GM23248 (cell line): ENCODE measurements at places on chromosomes 7 and 10. TPM values are rescaled to one million over a fixed set of nuclear protein-coding genes. Genes with fewer than 3 reads are reported as not detected.

Gene NRCAM
- 5.1 and 5.6 TPM in 2 replicates for polyA plus RNA-seq

Gene LIPJ
- polyA plus RNA-seq: 0.18 TPM in 1 of 2 replicates, not detected in the other

DNA sequence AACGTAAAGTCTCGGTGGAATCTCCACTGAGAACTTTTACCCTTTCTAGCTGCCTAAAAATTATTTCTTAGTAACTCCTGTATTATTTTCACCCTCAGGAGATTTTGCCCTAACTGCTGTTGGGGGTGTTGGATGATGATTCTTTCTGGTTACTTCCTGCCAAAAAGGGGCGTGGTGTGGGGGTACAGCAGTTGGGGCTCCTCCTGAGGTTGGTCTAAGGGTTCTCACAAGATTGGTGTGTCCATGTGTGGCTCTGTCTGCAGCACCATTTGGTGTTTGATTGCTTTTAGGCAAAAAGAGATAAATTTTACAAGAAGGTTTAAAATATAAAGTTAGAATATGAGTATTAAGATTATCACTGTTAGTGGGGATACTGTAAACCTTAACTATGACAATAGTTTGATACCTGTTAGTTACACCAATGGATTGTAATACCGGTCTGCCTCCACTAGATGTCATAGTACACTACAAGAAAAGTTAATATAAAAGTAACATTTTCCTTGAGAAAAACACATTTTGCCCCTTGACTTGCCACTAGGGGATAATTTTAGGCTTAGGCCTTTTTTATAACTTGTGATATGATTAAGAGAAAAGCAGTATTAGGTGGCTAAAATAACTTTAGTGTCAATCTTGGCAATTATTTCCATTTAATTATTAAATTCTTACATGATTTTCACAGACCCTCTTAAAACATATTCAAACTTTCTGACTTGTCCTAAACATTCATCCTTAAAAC, 928.7 kb downstream of the IPMK start:
- no peaks in the 10 kb centered on the region for H3K36me3 ChIP-seq
- DNase-seq: peak; percentile 60
- no peaks in the 10 kb centered on the region for H3K4me1 ChIP-seq

- no peak overlapping the region for H3K27ac ChIP-seq
- no peaks in the 10 kb centered on the region for H3K36me3 ChIP-seq
- H3K4me1 ChIP-seq: peaks cover 10% of the 10 kb centered on the region
- H3K27me3 ChIP-seq: no peaks in the 10 kb centered on the region
- no peak overlapping the region for H3K4me3 ChIP-seq
- DNase-seq: peak; percentile 6
Measured at GRCh38 chr7:152587366-152587765, 88.6 kb downstream of the XRCC2 start.

GRCh38 chr7:88310956-88311674, 4.4 kb upstream of the STEAP4 start:
- peaks cover 8% of the 10 kb centered on the region; the same call in 1 of the 2 replicates for H3K27me3 ChIP-seq
- H3K27ac ChIP-seq: no peak overlapping the region
- H3K36me3 ChIP-seq: no peaks in the 10 kb centered on the region
- peaks cover 15% of the 10 kb centered on the region for H3K4me1 ChIP-seq
- no peak overlapping the region for H3K4me3 ChIP-seq

DNA sequence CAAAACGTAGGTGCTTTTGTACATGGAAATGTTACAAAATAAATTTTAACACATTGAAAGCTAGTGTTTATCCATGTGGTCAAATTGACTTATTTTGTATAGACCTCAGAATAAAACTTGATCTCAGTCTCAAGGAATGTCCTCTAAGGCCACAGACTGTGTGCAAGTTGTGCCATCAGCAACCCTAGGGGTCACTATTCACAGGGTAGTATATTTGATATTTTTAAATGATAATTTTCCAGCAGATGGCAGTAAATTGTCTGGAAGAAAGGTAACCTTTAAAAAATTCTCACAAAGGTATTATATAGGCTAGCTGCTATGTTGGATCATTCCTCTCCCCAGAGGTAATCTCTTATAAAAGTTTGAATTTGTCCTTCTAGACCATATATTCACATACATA, 12.9 kb upstream of the SNX10 start:
- H3K4me1 ChIP-seq: peaks cover 6% of the 10 kb centered on the region; the same call in 1 of the 2 replicates
- H3K36me3 ChIP-seq: no peaks in the 10 kb centered on the region
- DNase-seq: peak; percentile 52
- H3K27me3 ChIP-seq: no peaks in the 10 kb centered on the region
- H3K27ac ChIP-seq: no peak overlapping the region
- peak overlapping the region; percentile 70 for H3K4me3 ChIP-seq

DNA sequence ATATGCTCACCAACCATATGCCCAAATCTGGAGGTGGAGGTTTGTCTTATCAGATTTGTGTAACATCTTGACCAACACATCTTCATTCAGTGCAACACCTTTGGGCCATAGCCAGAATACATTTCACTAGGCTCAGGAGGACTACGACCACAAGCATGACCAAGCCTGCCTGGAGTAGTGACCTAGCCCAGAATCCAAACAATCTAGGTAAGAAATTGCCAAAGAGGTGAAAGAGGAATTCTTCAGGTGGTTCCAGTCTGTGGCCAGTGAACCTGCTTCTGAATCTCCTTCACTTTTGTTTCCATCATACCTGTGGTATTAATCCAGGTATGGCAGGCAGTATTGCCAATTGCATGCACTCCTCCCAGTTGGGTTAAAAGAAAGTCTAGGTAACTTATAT, 112.8 kb upstream of the RAB18 start:
- H3K4me3 ChIP-seq: no peak overlapping the region
- no peak overlapping the region for H3K27ac ChIP-seq
- no peaks in the 10 kb centered on the region for H3K27me3 ChIP-seq
- H3K4me1 ChIP-seq: peaks cover 13% of the 10 kb centered on the region

GRCh38 chr7:159075563-159076238, 69.0 kb downstream of the VIPR2 start:
- H3K4me1 ChIP-seq: no peaks in the 10 kb centered on the region
- H3K36me3 ChIP-seq: no peaks in the 10 kb centered on the region
- no peak for DNase-seq
- H3K4me3 ChIP-seq: no peak overlapping the region
- no peaks in the 10 kb centered on the region for H3K27me3 ChIP-seq

GRCh38 chr7:8500286-8500685, 66.9 kb downstream of the NXPH1 start:
- no peak for DNase-seq
- no peak overlapping the region for H3K4me3 ChIP-seq
- no peaks in the 10 kb centered on the region for H3K36me3 ChIP-seq
- H3K27ac ChIP-seq: no peak overlapping the region
- no peaks in the 10 kb centered on the region for H3K27me3 ChIP-seq

DNA sequence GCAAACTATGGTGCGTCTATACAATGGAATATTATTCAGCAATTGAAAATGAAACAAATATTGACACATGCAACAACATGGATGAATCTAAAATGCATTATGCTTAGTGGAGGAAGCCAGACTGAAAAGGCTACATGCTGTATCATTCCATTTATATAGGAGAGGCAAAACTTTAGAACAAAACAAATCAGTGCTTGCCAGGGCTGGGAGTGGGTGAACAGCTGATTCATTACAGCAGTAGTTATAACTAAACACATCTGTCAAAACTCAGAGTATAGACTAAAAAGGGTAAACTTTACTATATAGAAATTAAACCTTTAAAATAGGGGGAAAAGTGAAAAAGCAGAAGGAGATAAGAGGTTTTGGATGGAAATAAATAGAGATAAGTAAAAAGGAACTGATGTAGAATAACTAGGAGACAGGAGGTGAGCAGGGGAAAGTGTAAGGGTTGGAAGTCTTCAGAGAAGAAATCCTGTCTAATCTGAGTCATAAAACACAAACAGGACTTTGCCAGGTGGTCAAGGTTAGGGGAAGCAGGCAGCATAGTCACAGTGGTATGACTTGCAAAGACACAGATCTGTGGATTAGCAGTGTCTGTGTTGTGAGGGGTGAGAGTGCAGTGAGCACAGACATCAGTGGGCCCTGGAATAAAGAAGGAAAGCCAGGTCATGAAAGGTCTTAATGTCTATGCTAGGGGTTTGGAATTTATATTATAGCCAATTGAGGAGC, 349.8 kb downstream of the PHTF2 start:
- no peaks in the 10 kb centered on the region for H3K27me3 ChIP-seq
- no peak overlapping the region for H3K4me3 ChIP-seq
- H3K4me1 ChIP-seq: peaks cover 42% of the 10 kb centered on the region
- no peak overlapping the region for H3K27ac ChIP-seq
- peak; percentile 39 for DNase-seq

DNA sequence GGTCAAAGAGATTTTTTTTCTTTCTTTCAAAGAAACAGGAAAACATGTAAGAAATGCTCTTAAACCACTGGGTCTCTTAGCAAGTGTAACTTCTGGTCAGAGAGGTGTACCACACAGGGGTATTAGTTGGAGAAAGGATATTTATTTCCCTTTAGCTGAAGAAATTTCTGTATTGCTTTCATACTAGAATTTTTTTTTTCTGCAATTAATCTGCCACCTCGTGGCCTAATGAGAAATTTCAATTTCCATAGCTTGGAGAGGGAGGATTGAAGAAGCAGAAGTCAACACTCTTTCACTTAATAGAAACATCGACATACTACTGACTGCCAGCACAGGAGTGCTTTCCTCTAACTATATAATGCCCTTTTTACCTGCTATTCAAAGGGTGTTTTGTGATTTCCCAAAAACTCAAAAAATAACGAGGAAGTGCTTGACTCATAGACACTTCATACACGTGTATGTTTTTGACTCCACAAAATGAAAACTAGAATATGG, 177.6 kb upstream of the NAMPT start:
- H3K4me1 ChIP-seq: no peaks in the 10 kb centered on the region
- H3K4me3 ChIP-seq: peak overlapping the region; percentile 43; the same call in 1 of the 2 replicates
- H3K27me3 ChIP-seq: no peaks in the 10 kb centered on the region
- no peaks in the 10 kb centered on the region for H3K36me3 ChIP-seq
- peak; percentile 56 for DNase-seq

GRCh38 chr7:92622030-92622429, 31.8 kb upstream of the FAM133B start:
- H3K4me1 ChIP-seq: peaks cover 25% of the 10 kb centered on the region
- H3K36me3 ChIP-seq: peaks cover 11% of the 10 kb centered on the region; the same call in 1 of the 2 replicates
- no peak overlapping the region for H3K4me3 ChIP-seq
- DNase-seq: no peak
- no peak overlapping the region for H3K27ac ChIP-seq

GRCh38 chr10:11227103-11227502, 209.4 kb downstream of the CELF2 start:
- H3K27me3 ChIP-seq: no peaks in the 10 kb centered on the region
- H3K36me3 ChIP-seq: no peaks in the 10 kb centered on the region
- no peak overlapping the region for H3K4me3 ChIP-seq
- no peak overlapping the region for H3K27ac ChIP-seq
- no peak for DNase-seq
- no peaks in the 10 kb centered on the region for H3K4me1 ChIP-seq

GRCh38 chr7:1409555-1409954, 49.7 kb downstream of the MICALL2 start:
- peaks cover 49% of the 10 kb centered on the region for H3K27me3 ChIP-seq
- no peak for DNase-seq
- H3K36me3 ChIP-seq: no peaks in the 10 kb centered on the region

Gene CYP2C18
- not detected in 2 replicates for polyA plus RNA-seq

Gene MOGAT3
- not detected in 2 replicates for polyA plus RNA-seq

GRCh38 chr10:29962166-29962850, 97.1 kb downstream of the JCAD start:
- no peak overlapping the region for H3K4me3 ChIP-seq
- H3K27ac ChIP-seq: no peak overlapping the region
- DNase-seq: no peak
- no peaks in the 10 kb centered on the region for H3K4me1 ChIP-seq
- H3K36me3 ChIP-seq: no peaks in the 10 kb centered on the region
- H3K27me3 ChIP-seq: peaks cover 5% of the 10 kb centered on the region; the same call in 1 of the 2 replicates

DNA sequence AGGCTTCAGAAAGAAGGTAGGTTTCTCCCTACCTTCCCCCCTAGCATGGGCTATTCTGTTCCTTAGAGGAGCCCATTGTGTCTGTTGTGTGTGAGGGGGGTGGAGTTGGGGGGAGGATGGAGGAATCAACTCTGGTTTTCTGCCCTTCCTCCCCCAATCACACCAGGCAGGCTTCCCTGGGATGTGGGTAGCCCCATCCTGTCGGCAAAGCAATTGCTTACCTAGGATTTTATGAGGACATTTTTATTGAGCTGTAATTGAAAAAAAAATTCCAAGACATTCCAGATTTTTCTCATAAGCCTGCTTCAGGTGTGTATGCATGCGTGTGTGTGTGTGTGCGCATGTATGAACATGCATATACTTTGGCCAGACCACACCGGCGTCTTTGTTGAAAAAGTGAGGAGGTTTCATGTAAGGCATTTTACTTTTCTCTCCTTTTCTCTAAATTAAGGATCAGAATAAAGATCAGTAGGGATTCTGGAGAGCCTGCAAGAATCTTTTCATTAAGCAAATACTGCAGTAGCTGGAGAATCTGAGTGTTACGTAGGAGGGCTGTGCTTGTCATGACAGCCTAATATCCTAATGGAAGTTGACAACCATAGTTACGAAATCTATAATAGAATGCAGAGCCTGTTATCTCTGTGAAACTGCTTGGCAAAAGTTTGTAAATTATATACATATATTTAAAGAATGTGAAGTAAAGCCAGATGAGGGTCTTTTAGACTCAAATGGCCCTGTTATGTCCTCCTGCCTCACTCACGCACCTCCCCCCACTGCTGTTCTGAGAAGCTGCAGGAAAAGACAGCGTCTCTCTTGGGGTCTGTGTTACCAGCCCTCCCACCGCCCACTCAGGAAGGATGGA, 27.3 kb upstream of the SAMD8 start:
- no peak overlapping the region for H3K27ac ChIP-seq
- H3K36me3 ChIP-seq: no peaks in the 10 kb centered on the region
- no peaks in the 10 kb centered on the region for H3K4me1 ChIP-seq
- H3K4me3 ChIP-seq: no peak overlapping the region

GRCh38 chr7:11950281-11950680, 118.3 kb upstream of the THSD7A start:
- no peak overlapping the region for H3K27ac ChIP-seq
- no peak for DNase-seq
- no peaks in the 10 kb centered on the region for H3K27me3 ChIP-seq
- H3K36me3 ChIP-seq: no peaks in the 10 kb centered on the region
- H3K4me1 ChIP-seq: no peaks in the 10 kb centered on the region
- H3K4me3 ChIP-seq: no peak overlapping the region

DNA sequence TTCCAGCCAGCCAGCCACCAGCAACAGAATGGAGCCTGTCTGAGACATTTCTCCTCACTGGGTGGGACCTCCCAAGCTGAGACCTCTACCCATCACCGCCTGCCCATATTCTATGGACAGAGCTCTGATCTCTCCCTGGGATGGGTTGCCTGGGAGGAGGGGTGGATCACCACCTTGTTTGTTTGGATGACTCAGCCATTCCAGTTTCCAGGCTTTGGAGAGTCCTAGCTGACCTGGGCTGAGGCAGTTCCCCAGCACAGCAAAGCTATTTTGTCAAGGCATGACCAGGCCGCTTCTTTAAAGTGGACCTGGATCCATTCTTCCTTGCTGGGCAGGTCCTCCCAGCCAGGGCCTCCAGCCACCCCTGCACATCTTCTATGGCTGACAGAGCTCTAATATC, 982.3 kb downstream of the DNAJB9 start:
- H3K27ac ChIP-seq: no peak overlapping the region
- no peak for DNase-seq
- H3K4me3 ChIP-seq: no peak overlapping the region
- H3K27me3 ChIP-seq: no peaks in the 10 kb centered on the region
- no peaks in the 10 kb centered on the region for H3K4me1 ChIP-seq
- no peaks in the 10 kb centered on the region for H3K36me3 ChIP-seq

Gene GIMAP1
- not detected in 2 replicates for polyA plus RNA-seq

Gene GRB10
- 12.8 and 12.9 TPM in 2 replicates for polyA plus RNA-seq

GRCh38 chr10:35452171-35452570, 115.9 kb downstream of the CCNY start:
- no peak for DNase-seq
- no peaks in the 10 kb centered on the region for H3K36me3 ChIP-seq
- H3K4me1 ChIP-seq: peaks cover 54% of the 10 kb centered on the region
- H3K27ac ChIP-seq: no peak overlapping the region
